IPS DF 6.9 (cell line): ENCODE measurements at places on chromosomes 4 and X.

- no peak for DNase-seq
Measured at GRCh38 chr4:121541696-121542095, 155.1 kb downstream of the ANXA5 start.

DNA sequence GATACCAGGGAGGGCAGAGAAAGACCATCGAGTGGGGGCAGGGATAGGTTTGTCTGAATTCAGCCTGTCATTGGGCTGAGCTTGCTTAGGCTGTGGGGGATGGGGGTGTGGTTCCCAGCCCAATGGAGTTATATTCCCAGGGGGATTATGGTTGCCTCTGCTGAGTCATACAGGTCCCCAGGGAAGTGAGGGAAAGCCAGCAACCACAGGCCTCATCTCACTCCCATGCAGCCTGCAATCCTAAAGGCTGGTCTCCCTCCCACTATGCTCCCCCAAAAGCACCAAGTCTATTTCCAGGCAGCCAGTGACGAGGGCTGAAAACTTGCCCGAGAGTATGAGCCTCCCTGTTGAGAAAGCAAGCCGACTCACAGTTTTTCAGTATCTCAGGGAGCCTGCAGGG is 39.3 kb downstream of the AFM start:
- DNase-seq = peak; percentile 13

GRCh38 chrX:1537031-1537715 is at the start of gene P2RY8:
Gene P2RY8 (minus strand): TSS chrX:1537185. CDS start chrX:1466558, 70,627 bp downstream.
- DNase-seq = no peak

DNA sequence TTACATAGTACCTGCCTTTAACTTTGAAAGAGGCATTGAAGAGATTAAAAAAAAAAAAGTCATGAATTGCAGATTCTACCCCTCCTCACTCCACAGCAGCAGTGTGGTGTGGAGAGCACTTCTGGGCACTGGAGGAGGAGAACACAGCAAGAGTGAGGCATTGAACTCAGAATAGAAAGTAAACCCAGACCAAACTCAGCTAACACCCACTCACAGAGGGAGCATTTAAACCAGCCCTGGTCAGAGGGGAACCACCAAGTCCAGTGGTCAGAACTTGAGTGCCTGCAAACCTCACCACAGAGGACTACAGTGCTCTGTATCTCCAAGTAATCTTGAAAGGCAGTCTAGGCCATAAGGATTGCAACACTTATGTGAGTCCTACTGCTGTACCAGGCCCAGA is 15.6 kb upstream of the UGT2A1 start:
- no peak for DNase-seq

GRCh38 chrX:24277405-24277804 is 36.5 kb downstream of the SUPT20HL2 start:
- no peak for DNase-seq

DNA sequence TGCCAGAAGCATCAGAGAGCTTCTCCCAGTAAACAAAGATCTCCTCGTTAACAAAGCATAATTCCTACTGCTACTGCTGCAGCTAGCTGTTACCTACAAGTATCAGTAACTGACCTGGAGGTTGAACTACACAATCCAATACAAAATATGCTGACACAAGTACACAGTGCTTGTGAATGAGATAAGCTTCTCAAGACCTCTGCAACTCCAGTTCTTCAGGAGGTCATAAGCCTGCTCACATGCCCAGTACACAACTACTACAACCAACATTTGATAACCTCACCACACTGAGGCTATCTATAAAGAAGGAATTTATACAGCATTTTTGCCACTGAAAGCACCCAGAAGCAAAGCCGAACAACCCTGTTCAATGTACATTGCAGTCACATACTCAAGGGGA is 66.7 kb upstream of the SMARCAD1 start:
- no peak for DNase-seq

GRCh38 chrX:44451056-44451455 is 91.6 kb downstream of the FUNDC1 start:
- DNase-seq = no peak

DNA sequence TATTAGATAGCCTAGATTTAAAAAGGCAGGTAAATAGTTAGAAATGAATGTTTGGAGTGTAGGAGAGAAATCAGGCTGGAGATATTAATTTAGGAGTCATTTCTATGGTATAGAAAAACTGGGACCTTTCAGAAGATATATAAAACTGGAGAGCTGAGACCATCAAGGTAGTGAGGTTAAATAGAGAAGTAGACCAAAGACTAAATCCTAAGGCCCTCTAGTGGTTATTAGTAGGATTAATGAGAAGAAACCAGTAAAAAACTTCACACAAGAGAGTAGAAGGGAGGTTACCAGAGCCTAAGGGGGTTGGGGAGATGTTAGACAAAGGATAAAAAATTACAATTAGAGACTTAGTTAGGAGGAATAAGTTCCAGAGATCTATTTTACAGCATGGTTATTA is 351.0 kb upstream of the SPANXN1 start:
- no peak for DNase-seq

DNA sequence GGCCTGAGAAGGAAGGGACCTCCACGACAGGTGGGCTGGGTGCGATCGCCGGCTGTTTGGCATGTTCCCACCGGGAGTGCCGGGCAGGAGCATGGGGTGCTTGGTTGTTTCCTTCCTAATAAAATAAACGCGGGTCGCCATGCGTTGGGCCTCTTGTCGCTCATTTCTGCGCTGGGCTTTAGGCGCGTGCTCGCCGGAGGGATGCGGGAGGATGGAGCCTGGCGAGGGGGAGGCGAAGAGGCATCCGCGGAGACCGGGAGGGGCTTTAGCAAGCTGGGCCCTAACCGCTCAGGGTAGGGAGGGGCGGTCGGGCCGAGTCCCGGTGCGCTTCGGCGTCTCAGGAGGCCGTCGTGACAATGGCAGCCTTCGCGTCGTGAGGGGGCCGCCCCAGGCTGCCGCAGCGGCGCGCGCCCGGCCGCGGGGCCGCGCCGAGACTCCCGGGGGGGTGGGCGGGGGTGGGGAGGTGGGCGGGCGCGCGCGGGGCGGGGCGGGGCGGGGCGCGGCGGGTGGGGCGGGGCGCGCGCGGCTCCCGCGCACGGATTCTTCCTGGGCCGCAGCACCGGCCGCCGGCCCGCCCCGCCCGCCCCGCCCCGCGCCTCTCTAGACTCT is 476 bp upstream of the GDI1 start:
- no peak for DNase-seq

DNA sequence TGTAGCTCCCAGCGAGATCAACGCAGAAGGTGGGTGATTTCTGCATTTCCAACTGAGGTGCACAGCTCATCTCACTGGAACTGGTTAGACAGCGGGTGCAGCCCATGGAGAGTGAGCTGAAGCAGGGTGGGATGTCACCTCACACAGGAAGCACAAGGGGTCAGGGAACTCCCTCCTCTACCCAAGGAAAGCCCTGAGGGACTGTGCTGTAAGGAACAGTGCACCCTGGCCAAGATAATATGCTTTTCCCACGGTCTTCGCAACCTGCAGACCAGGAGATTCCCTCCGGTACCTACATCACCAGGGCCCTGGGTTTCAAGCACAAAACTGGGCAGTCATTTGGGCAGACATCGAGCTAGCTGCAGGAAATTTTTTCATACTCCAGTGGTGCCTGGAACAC is 216.4 kb upstream of the TET2 start:
- no peak for DNase-seq

DNA sequence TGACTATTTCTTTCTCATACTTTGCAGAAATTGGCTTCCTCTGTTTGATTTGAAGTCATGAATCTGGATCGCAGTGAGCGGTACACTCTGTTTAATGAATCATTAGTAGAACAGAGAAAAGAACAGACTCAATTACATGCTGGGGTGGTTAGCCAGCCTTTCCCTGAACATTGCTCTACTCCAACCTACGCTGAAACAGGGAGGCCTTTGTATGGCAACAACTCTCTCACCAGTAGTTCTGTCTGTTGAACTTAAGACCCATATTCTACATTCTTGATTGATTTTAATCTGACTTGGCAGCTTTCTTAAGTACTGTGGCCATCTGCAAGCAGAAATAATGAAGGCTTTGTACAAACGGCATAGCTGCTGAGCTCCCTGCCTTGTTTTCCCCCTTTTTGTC is 19.0 kb upstream of the AP1S2 start:
- DNase-seq = no peak

DNA sequence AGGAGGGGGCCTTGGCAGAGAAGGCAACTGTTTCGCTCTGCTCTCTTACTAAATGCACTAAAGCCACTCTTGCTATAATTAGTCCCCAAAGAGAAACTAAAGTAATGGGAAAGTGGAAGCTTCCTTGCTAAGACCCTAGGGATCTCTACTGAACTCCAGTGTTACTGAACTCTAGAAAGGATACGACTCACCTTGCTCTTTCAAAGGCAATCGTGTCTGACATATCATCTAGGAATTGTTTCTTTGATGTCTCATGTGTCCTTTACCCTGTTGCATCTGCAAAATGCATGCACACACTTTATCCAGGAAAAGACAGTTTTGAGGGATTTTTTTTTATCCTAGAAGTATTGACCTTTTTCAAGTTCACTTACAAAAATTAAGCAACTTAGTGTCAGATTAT is 148.1 kb upstream of the FAM9B start:
- DNase-seq = no peak

DNA sequence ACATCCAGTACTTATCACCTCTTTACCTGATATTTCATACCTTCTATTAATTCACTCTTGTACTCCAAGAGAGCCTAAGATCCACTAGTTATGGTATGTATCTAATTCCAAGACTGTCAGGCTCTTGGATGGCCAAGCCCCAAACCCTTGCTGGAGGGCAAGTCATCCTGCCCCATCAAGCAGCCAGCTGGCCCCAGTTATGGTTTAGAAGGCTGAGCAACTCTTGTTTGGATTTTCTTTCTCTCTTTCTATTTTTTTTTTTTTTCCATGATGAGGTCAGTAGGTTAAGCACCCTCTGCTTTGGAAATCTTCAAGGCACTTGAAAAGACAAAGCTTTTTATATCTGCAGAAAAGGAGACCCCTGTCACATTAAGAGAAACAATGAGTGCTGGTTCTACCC is 10.9 kb upstream of the FGF16 start:
- no peak for DNase-seq

GRCh38 chrX:124960454-124960853 is 359.2 kb upstream of the TEX13C start:
- no peak for DNase-seq

DNA sequence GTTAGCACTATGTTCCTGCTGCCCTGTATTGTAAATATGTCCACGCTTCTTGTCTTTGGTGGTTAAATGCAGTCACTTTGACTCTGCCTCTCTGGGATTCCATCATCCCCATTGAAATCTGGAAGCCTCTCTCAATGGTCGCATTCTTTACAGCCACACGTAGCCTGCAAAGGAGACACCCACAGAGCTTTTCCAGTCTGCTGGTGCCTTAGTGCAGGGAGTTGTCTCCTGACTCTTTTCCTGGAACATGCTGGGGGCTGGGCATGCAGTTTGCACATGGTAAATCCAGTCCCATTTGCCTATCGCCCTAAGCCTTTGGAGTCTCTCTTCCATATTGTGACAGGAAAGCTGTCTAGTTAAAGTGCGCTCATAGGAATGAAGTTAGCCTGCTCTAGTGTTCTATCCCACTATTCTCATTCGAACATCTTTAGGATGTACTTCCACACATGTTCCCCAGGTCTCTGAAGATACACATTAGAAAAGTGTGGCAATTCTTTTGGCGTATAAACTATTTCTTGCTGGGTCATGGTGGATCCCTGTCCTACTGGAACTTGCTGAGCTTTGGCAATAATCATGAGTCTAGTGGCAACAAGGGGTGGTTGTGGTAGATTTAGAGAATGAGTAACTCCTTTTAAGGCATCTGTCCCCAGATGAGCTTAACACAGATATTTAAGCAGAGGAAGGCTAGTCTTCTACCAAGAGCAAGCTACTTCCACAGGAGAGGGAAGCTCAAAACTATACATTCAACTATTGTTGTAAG is 33.7 kb downstream of the COQ2 start:
- DNase-seq = no peak

DNA sequence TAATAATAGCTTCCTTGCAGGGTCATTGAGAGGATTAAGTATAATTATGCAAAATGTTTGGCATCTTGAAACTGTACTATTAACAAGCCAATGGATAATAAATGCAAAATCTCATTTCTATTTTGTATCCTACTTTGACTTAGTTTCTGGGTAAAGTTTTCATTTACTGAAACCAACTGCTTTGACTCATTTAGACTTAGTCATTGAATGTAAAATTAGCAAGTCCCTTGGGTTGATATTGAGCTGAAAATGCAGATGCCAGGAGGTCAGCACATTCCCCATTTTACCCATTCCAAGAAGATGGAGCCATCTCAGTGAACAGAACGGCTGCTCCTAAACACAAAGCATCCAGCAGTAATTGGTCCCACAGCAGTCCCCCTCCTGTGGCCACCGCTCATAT is 74.7 kb upstream of the GATB start:
- no peak for DNase-seq

- DNase-seq = peak; percentile 86
Measured at GRCh38 chrX:48801280-48802088, at the start of gene HDAC6. Gene HDAC6 (plus strand): TSS chrX:48802067. CDS start chrX:48802693, 626 bp downstream.

DNA sequence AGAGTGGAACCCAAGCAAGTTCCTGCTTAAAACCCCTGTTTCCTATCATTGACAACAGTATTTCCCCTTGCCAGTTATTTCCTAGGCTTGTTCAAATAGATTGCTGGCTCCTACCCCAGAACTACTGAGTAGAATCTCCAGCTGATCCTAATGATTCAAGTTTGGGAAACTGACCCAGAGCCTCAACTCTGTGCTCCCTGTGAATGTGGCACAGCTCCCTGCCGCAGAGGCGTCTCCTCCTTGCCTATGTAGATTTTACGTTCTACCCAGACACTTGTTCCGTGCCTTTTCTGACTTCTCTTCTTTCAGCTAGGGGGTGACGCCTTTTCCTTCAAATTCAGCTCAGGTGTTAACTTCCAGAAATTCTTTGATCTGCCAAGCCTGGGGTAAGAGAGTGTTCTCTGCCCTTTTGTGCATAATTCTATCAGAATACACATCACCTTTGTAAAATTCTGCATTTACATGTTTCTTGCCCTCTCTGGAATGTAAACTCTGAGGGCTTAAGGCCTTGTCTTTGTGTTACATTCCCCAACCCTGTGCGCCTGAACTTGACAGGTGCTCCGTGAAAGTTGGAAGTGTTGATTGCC is 4.4 kb downstream of the LSM6 start:
- DNase-seq = no peak

DNA sequence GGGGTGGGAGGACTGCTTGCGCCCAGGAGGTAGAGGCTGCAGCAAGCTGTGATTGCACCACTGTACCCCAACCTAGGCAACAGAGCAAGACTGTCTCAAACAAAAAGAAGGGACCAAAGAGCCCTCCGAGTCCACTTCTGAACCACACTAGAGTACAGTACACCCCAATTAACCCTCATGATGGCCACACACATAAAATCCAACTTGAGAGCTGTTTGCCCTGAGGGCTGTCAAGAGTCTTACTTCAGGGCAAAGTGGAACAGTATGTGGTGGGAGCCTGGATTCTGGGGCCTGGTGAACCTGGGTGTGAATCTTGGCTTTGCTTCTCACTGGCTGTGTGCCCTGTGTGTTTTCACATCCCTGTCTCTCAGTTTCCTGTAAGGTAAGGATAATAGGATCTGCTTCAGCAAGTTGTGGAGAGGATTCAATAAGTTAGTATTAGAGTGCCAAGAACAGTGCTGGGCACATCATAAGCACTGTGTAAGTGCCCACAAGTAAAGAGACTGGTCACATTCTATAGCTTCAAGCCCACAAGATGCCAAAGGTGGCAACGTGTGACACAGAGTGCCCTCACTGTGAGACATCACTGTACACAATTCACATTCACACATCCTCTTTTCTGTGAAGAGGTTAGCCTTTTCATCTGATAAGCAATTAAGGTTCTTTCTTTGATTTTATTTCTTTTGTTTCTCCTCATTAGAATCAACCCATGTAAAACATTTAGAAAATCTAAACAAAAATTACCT is 52.1 kb downstream of the LEF1 start:
- DNase-seq = no peak
